NCI-H69 (cell line): ENCODE measurements at places on chromosomes 12 and 14.

DNA sequence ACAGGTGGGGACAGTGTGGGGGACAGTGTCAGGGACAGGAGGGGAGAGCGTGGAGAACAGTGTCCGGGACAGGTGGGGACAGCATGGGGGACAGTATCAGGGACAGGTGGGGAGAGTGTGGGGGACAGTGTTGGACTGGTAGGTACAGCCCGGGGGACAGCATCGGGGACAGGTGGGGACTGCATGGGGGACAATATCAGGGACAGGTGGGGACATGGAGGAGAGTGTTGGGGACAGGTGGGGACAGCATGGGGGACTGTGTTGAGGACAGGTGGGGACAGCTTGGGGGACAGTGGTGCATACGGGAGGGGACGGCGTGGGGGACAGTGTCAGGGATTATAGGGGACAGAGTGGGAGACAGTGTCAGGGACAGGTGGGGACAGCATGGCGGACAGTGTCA lies 212.3 kb downstream of the TMEM121 start:
- no peak for DNase-seq

DNA sequence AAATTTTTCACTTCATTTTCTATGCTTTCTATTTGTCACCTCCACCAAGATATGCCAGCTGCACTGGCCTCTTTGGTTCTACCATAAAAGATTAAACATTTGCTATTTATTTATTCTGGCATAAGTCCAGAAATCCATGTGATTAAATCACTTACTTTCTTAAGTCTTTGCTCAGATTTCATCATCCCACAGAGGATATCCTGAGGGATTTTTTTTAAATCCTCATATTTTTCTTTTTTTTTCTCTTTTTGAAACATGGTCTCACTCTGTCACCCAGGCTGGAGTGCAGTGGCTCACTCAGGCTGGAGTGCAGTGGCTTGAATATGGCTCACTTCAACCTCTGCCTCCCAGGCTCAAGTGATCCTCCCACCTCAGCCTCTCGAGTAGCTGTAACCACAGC lies 645.4 kb upstream of the ATXN7L3B start:
- no peak for DNase-seq

DNA sequence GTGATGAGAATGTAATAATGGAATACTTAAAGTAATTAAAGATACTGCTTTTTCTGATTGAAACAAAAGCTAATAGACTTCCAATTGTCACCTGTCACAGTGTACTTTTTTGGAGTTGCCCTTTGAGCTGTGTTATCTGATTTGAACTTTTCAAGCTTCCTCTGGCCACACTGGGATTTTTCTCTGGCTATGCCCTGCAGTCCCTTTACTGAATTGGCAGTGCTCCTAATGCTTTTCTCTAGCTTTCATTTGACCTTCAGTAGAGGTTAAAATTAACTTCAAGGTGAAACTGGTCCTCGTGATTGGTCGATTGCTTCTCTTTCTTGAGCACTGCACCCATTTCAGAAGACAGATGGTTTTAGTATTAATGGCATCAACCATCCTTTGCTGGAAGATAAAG lies 89.2 kb downstream of the CRADD start:
- DNase-seq: no peak

- DNase-seq: no peak
Observed at GRCh38 chr14:22792158-22792557, 23.1 kb downstream of the SLC7A7 start.

- DNase-seq: no peak
Observed at GRCh38 chr12:89314060-89314761, 38.1 kb downstream of the DUSP6 start.

DNA sequence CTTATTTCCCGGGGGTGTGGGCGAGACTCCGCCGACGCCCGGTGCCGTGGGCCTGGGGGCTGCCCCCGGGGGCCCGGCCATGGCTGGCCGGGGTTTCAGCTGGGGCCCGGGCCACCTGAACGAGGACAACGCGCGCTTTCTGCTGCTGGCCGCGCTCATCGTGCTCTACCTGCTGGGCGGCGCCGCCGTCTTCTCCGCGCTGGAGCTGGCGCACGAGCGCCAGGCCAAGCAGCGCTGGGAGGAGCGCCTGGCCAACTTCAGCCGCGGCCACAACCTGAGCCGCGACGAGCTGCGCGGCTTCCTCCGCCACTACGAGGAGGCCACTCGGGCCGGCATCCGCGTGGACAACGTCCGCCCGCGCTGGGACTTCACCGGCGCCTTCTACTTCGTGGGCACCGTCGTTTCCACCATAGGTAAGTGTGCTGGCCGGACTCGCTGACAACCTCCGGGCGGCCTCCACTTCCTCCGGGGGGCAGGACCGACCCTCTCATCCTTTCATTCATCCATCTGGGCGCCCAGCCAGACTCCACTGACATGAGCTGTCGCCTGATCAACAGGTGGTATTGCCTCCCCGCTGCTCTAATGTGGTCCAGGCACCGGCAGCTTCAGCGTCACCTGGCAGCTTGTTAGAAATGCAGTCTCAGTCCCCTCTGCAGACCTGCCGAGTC lies 467 bp downstream of the KCNK13 start:
- DNase-seq: peak; percentile 98

GRCh38 chr14:105863296-105864108 lies 337.1 kb downstream of the TMEM121 start:
- DNase-seq: no peak

- DNase-seq: no peak
Observed at GRCh38 chr12:123989753-123990152, 16.7 kb downstream of the ZNF664 start.

DNA sequence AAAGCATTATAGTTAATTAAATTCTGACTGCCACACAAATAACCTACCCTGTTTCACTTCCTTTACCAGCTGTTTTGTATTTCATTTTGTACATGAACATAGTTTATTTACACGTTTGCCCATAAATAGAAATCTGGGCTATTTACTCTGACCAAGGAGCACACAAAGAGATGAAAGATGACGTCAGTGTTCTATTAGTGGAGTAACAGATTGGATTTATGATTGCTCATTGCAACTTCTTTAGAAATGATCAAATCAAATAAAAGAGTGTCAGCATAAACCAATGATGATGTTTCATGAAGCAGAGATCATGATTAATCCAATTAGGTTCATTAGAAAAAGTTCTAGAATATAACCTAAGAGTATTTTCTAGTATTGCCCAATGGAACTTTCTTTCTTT lies 12.0 kb upstream of the RTL1 start:
- DNase-seq: no peak

DNA sequence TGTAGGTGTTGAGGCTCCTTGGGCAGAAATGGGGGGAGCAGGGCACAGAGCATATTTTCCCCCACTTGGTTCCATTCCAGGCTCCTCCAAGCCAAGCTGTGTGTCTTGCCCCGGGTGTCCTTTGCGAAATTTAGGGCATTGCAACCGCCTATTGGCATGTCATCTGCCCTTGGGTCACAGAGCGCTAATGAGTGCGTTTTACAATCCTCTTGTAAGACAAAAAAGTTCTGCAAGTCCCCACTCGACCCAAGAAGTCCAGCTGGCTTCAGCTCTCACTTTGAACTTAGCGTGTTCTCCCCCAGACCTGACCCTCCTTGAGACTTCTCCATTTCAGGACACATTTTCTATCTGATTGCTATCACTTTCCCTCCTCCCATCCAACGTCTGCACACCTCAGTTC lies 6.1 kb upstream of the LRTM2 start:
- DNase-seq: no peak

- no peak for DNase-seq
Observed at GRCh38 chr12:2453076-2453760, 341.6 kb upstream of the FKBP4 start.

- DNase-seq: peak; percentile 79
Observed at GRCh38 chr12:93824514-93825500, 147.6 kb downstream of the CRADD start.
